ENCODE measurements at places on chromosomes 11 and 22. TPM values are rescaled to one million over a fixed set of nuclear protein-coding genes. Genes with fewer than 3 reads are reported as not detected.

SORL1 gene
- 22.4 TPM for polyA plus RNA-seq

GRAMD1B gene
- 3.8 TPM for polyA plus RNA-seq

TTLL1 gene
- polyA plus RNA-seq, result 14.0 TPM

C11orf86 gene
- not detected for polyA plus RNA-seq

IFT27 gene
- 50.1 TPM for polyA plus RNA-seq

AQP11 gene
- 3.7 TPM for polyA plus RNA-seq

TYR gene
- not detected for polyA plus RNA-seq

DLG2 gene
- polyA plus RNA-seq, result 7.8 TPM

DNA sequence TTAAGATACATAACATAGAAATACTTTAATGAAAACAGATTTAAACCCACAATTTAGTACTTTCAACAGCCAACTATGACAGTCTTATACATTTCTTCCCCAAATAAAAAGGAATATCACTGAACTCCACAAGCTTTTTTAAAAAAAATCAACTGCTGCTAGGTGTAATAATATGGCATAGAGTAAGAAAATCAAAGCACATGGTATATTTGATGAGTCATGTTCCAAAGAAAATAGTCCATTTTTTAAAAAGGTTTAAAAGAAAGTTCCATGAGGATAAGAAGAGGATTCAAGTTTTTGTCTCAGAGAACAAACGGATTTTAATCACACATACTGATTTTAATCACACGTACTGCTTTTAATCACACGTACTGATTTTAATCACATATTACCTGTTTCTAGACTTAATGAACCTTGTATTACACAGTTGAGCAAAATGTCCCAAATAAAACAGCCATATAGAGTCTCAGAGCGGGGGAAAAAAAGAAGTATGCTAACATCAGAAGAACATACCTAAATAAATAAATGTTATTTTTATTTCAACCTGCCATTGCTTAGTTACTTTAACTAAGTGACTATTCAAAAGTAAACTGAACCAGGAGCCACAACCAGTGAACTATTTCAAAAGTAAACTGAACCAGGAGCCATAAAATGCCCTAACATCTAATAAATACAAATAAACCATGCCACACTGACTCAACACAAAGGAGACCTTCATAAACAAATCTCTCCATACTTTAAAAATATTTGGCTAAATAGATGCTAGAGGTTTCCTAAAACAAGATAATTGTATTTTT is 198.4 kb downstream of the SBF2 start:
- no peak for DNase-seq

GRCh38 chr22:38653741-38654140 is 2.5 kb downstream of the FAM227A start:
- no peak for DNase-seq

DNA sequence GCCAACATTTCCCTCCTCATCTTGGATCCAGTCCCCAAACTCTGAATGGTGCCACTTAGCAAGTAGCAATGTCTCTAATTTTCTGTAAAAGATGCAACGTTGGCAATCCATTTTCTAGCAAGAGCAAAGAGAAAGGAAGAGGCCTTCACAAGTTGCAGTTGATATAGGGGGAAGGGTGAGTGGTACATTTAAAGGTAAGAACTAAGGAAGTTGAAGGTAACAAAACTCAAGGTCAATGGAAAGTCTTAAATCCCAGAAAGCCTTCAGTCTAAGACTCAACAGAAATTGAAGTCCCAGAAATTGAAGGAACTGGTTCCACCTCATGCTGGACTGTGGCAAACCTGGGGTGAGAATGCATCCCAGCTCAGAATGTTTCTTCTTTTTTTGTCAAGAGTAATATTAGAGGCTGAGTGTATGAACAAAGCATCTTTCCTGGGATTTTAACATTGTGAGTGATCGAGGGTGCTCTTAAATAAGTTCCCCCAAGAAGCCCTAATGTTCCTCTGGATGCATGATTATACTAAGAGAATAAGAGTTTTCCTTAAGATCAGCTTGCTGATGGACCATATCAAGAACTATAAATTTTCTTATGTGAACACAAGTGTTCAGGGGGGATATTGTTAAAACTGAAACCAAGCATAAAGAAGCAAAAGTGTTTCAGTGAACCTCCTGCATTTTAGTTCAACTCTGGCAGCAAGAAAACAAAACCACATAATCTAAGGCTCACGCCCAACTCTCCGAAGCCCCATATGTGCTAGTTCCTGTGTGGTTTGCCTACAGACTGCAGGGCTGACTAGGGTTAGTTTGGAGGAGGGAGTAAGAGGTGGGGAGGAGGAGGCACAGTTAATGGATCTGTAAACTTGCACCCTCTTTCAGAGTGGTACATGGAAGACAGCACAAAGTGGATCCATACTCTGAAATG is at the start of gene GRAP2:
GRAP2 (plus strand) TSS at position 779 of the 922 bp plus-strand sequence. CDS start 46,023 bp downstream, outside the sequence.
- DNase-seq, result no peak

- no peak for DNase-seq
These were observed 18.5 kb downstream of the MMP13 start for GRCh38 chr11:102936864-102937509.

- no peak for DNase-seq
These were observed 4.1 kb downstream of the RFPL2 start for GRCh38 chr22:32200752-32201151.

GRCh38 chr11:124474079-124474478 is 28.6 kb upstream of the OR8B8 start:
- no peak for DNase-seq

DNA sequence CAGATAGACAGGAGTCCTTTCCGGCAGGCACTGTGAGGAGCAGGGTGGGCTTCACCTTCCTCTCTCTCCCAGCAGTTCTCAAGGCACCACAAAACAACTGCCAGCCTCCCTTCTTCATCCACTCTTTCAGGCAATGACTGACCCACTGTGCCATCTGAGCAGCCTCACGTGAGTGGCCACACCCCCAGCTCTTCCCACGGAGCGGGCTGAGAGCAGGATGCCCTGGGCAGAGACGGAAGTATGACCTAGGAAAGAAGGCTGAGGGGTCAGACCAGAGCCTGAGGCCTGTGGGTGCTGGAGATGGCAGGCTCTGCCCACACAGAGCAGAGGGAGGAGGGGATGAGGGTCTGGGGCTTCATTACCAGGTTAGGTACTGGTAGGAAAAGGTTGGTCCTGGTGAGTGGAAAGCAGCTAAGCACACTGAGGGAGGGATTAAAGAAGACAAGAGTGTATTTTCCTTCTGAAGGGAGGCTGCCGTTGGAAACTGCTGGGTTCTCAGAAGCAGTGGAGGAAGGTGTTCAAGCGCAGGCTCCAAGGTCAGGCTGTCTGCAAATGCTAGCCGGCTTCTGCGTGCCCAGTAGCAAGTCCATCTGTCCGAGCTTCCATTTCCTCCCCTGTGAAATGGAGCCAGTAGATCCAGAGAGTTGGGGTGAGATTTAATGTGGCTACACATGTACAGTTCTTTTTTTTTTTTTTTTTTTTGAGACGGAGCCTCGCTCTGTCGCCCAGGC is 4.6 kb downstream of the NLRP6 start:
- no peak for DNase-seq

GRCh38 chr11:110874437-110875030 is 162.3 kb upstream of the ARHGAP20 start:
- no peak for DNase-seq

GRCh38 chr22:33012833-33013450 is 45.2 kb downstream of the SYN3 start:
- no peak for DNase-seq

- DNase-seq, result no peak
These were observed 617.4 kb downstream of the CNTN5 start for GRCh38 chr11:99638073-99638553.

DNA sequence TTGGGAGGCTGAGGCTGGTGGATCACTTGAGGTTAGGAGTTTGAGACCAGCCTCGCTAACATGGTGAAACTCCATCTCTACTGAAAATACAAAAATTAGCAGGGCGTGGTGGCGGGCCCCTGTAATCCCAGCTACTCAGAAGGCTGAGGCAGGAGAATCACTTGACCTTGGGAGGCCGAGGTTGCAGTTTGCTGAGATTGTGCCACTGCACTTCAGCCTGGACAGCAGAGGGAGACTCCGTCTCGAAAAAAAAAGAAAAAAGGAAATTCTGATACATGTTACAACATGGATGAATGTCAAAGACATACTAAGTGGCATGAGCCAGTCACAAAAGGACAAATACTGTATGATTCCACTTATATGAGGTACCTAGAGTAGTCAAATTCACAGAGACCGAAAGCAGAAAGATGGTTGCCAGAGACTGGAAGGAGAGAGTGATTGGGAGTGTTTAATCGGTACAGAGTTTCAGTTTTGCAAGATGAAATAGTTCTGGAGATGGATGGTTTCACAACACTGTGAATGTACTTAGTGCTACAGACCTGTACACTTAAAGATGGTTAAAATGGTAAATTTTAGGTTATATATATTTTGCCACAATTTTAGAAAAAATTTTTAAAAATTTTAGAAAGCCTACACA is 92.3 kb downstream of the BLID start:
- DNase-seq, result no peak

GRCh38 chr11:94788396-94788795 is 20.2 kb downstream of the AMOTL1 start:
- no peak for DNase-seq

- no peak for DNase-seq
These were observed 27.2 kb downstream of the BSX start for GRCh38 chr11:122954455-122954854.

- DNase-seq, result no peak
These were observed 356.9 kb downstream of the CADM1 start for GRCh38 chr11:115147243-115147807.

DNA sequence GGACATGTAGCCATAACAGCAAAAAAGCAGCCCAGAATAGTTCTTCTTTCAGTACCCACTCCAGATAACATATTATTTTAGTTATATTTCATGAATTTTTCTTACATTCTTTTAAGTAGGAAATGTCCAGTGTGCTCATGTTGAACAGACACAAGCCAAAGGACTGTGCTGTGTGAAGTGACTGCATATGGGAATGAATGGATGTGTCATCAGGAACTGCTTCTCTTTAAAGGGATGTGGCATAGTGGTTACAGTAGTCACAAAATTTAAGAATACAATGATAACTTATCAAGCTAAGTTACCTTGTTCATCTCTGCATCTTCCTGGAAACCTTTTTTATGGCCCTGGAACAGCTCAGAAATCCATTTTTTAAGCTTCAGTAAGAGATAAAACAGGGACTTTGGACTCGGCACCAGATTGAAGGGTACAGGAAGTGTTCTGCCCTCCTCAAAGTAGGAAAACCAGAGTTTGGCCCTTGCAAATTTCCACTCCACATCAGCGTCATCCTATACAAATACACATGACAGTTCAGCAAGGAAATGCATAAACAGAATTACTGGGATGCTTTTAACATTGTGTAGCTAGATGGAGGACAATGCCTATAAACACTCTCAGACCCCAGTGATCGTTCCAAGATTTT is 112.8 kb downstream of the TRPC6 start:
- no peak for DNase-seq

- no peak for DNase-seq
These were observed 77.7 kb upstream of the FAM181B start for GRCh38 chr11:82811369-82811768.

DNA sequence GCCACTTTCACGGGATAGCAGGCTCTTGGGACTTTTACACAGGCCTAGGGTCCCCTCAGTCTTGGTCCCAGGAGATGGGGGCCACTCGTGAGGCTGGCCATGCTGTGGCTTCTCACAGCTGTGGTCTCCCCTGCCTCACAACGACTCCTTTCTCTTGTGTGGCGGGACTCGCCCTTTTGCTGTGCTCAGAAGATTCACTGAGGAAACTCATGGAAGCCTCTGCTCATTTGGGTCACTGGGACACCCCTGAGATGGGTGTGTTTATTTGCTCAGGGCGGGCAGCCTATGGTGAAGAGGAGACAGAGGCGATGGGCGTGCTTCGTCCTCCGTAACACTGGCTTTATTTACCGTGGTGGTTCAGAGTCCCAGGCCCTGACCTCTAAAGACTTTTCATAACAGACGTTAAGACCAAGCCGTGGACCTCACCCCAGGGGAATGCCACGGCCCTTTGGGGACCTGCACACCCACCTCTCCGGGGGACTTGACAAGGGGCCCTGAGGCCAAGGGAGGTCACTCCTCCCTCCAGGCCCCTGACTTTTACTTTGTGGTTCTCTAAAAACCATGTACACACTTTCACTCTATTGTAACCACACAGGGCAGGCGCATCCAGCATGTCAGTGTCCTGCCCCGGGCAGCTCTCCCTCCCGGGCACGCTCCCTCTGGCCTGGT is 15.5 kb downstream of the TEF start:
- no peak for DNase-seq

GRCh38 chr22:46507451-46508425 is 29.7 kb downstream of the CELSR1 start:
- no peak for DNase-seq

Data from right lung (tissue), 10 donors.